ENCODE measurements at places on chromosomes 2 and 18. TPM values are rescaled to one million over a fixed set of nuclear protein-coding genes. Genes with fewer than 3 reads are reported as not detected.

Gene M1AP
- not detected for total RNA-seq

Gene HOXD10
- total RNA-seq: 88.6 TPM

GRCh38 chr18:61551586-61551985 lies 218.4 kb downstream of the CDH20 start:
- DNase-seq: peak; percentile 83

DNA sequence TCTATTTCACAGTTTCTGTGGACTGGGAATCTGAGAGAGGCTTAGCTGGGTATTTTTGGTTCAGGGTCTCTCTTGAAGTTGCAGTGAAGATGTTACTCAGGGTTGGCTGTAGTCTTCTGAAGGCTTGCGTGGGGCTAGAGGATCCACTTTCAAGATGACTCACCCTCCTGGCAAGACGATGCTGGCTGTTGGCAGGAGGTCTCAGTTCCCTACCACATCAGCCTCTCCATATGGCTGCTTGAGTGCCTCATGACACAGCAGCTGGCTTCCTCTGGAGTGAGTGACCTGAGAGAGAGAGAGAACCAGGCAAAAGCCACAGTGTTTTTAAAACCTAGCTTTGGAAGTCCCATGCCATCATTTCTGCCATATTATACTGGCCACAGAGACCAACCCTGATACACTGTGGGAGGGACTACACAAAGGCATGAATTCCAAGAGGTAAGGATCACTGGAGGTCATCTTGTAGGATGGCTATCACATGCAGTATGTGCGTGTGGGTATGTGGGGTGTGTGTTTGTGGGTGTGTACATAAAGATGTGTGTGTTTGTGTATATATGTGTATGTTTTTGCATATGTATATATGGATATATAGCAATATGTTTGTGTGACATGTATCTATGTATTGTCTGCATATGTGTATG lies 25.1 kb downstream of the DNPEP start:
- DNase-seq: peak; percentile 76

DNA sequence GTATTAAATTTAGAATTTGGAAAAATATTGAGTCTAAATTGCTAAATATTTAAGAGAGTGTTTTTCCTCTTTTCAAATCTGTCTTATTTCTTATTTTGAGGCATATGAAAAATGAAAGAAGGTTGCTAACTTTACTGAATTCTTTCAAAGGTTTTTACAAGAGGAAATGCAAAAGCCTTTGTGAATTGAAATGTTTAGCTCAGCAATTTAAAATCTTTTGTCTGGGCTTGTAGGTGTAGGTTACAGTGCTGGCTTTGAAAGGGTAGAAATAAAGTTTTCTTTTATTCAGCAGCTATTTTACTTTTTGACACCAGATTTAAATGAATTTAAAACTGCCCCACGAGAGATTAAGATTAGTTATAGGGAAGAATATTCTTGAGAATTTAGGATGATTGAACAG lies 192.0 kb downstream of the CDH7 start:
- DNase-seq: peak; percentile 41

DNA sequence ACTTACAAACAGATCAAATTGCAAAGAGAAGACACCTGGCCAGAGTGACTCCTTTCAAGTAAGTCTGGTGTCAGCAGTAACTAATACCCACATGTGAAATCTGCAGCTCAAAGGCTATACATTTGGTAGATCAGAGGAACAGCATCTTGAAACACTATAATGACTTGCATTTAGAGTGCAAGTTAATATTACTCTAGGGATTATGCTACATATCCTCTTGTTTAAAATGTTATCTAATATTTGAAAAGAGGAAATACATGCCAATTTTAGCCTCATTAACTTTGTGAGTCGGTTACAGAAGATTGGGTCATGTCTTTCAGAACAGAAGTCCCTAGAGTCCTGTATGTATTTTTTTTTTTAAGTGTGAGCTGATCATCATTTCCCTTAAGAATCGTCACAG lies 15.2 kb downstream of the LANCL1 start:
- DNase-seq: peak; percentile 85

Measured in A673 (cell line).